ENCODE measurements at places on chromosomes 6 and 20.

DNA sequence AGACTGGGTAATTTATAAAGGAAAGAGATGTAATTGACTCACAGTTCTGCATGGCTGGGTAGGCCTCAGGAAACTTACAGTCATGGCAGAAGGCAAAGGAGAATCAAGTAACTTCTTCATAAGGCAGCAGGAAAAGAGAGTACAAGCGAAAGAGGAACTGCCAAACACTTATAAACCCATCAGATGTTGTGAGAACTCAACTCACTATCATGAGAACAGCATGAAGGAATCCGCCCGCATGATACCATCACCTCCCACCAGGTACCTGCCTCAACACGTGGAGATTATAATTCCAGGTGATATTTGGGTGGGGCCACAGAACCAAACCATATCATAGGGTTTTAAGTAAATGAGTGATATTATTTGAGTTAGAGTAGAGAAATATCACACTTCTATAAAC lies 189.3 kb downstream of the TSHZ2 start:
- no peak for DNase-seq

GRCh38 chr20:31633339-31633914 lies 4.3 kb upstream of the COX4I2 start:
- no peak for DNase-seq

DNA sequence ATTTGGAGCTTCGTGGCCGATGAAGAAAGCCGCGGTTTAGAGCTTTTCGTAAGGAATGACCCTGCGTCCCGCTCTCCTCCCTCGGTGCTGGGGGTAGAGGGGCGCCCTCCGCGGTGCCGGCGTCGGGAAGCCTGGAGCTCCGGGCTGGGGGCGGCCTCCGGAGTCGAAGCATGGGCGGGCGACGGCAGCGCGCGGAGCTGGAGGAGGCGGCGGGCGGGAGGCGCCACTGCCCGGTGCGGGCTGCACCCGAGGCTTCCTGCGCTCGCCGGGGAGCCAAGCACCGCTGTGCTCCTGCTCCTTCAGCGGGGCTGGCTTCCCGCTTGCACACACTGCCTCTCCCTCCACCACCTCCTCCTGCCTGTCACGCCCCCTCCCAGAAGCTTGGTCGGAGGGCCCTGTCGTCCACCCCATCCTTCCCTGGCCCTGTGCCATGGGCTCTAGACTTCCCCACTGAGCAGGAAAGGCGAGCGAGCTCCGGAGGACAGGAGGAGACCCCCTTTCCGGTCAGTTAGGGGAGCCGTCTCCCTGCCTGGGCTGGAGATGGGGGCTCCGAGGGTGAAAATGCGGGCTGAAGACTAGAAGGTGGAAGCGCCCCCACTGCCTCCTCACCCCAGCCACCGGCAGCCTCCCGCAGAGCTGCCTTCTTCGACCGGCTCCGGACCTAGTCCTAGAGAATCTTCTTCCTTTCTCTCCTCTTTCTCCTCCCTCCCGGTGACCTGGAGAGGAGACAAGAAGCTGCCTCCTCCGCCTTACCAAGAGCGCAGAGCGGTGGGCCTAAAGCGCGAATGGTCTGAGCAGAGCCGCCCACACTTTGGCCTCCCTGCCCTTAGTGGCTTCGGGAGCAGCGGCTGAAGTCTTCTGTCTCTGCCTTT lies 1.8 kb downstream of the CDH4 start:
- no peak for DNase-seq

- DNase-seq: no peak
These were observed 538 bp upstream of the ENPP1 start for GRCh38 chr6:131807321-131807643.

GRCh38 chr6:26284537-26285142 lies 80.4 kb upstream of the BTN3A2 start:
- DNase-seq: no peak

GRCh38 chr6:17291778-17292177 lies 10.6 kb downstream of the RBM24 start:
- DNase-seq: no peak

Data from stimulated activated CD4-positive, alpha-beta T cell treated with anti-CD3 and anti-CD28 coated beads, Interleukin-4, amount 100 ng/mL, for 48 hours (primary cell).